Activated CD4-positive, alpha-beta T cell treated with anti-CD3 and anti-CD28 coated beads for 4 hours (primary cell): ENCODE measurements at places on chromosomes 6 and 20.

DNA sequence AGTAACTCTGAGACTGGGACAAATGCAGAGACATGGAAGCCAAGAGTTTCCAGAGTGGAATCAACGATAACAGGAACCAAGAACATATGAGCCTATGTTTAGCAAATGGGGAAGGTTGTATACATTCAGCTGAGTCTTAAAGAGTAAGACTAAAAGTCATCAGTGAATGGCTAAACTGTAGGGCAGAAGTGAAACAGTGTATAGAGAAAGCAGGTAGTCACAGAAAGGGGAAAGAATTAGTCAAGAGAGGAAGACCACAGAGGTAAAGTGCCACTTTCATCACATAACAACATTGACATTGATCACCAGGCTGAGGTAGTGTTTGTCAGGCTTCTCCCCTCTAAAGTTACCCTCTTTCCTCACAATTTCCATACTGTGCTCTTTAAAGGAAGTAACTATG is 306.5 kb upstream of the SPTLC3 start:
- no peak for DNase-seq

DNA sequence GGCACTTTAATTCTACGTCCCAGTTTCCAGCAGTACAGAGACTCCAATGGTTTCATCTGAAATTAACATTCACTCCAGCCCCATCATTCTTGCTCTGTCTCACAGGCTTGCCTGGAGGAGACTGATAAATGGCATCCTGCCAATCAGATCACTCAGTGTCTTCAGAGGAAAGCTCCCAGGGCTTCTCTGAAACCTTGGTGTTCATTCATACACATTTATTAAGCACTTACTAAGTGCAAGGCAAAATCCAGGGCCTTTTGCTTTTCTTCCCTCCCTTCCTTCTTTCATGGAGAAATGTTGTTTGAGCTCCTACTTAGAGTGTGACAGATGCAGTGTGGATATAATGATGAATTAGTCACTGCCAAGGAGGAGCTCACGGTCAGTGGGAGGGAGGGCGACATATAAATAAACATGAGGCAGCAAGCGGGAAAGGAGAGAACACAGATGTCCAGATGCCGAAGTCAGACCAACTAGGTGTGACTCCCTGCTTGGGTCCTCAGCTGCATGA is 106.7 kb upstream of the DTNBP1 start:
- no peak for DNase-seq

- DNase-seq, result no peak
These were observed 27.1 kb downstream of the CDYL start for GRCh38 chr6:4803343-4803744.

- DNase-seq, result no peak
These were observed 323.1 kb downstream of the HDGFL1 start for GRCh38 chr6:22892452-22892851.

- DNase-seq, result no peak
These were observed 178.3 kb downstream of the TMEM242 start for GRCh38 chr6:157144859-157145568.

- DNase-seq, result no peak
These were observed 627.4 kb downstream of the CDH26 start for GRCh38 chr20:60585651-60586050.

GRCh38 chr20:31739550-31739977 is 474 bp downstream of the TPX2 start:
- no peak for DNase-seq

GRCh38 chr20:41095110-41095969 is 42.0 kb upstream of the PLCG1 start:
- DNase-seq, result peak; percentile 34

GRCh38 chr20:61629602-61630390 is 377.7 kb downstream of the CDH4 start:
- no peak for DNase-seq

DNA sequence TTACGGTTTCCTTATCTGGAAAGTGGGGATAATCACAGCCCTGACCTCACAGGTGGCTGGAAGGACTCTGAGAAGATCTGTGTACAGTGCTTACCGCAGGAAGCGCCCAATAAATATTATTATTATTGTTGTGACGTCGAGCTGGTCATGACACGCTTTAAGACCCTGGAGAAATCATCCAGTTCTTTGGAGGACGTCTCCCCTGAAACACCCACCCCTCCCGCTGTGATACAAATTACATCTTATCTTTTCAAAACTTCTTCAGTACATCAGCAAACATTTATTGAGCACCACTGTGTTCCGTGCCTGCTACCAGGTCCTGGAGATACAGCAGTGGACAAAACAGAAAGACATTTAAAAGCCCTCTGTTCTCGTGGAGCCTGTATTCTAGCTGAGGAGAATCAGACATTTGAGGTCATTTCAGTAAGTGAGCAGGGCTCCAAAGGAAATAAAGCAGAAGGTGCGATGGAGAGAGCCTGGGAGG is 118.7 kb downstream of the CEBPB start:
- no peak for DNase-seq

DNA sequence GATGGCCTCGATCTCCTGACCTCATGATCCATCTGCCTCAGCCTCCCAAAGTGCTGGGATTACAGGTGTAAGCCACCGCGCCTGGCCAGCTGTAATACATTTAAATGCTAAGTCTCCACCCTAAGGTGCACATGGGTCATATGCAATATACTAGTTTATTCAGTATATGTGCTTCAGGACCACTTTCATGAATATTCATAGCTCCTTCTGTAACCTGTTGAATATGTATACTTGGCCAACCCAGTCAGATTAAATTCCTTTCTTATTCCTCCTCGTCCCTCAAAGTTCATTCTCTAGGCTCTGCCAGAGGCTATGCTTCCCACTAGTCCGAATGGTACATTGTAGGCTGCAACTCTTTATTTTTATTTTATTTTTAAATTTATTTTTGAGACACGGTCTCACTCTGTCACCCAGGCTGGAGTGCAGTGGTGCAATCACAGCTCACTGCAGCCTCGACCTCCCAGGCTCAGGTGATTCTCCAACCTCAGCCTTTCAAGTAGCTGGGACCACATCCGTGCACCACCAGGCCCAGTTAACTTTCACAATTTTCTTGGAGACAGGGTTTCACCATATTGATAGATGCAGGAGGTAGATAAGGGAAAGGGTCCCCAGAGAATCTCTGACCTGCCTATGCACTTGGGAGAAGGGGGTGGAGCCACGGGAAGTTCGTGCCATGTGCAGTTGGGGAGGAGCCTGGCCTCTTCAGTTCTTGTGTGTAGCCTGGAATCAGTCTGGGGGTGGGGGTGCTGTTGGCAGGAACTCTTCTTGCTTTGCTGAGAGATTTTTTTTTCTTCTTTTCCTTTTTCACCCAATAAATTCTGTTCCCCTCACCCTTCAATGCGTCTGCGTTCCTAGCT is 41.3 kb upstream of the DDR1 start:
- DNase-seq, result no peak

GRCh38 chr20:17391127-17391771 is 139.9 kb downstream of the BFSP1 start:
- DNase-seq, result no peak

GRCh38 chr6:42113936-42114636 is 28.3 kb downstream of the C6orf132 start:
- no peak for DNase-seq

GRCh38 chr20:47389867-47390347 is 33.4 kb upstream of the ZMYND8 start:
- no peak for DNase-seq

DNA sequence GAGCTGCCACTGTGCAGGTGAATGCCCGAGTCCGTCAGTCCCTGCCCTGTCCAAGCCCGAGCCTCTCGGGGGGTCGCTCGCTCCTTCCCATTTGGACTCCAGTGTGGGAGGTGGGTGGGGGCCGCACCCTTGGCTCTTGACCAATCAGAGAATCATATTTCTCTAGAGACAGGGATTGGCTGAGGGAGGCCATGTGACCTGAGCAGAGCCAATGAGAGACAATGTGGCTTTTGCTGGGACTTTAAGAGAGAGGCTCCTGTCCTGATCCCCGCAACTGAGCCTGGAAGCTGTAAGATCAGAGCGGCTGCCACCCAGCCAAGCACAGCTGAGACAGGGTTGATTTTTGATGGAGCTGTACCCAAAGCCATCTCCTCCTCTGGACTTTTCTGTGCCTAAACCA is 199.3 kb downstream of the TFAP2C start:
- DNase-seq, result no peak

- no peak for DNase-seq
These were observed 9.0 kb downstream of the GSTA3 start for GRCh38 chr6:52900536-52900935.
